ENCODE measurements at places on chromosomes 3 and 15.
A peak's percentile ranks its signal among the peaks of the same experiment; 100 is the strongest.

- peak; percentile 34 for DNase-seq
These were observed 18.6 kb downstream of the SUCLG2 start for GRCh38 chr3:67635806-67636205.

GRCh38 chr15:41333026-41333562, 413 bp downstream of the NUSAP1 start:
- DNase-seq: peak; percentile 44

DNA sequence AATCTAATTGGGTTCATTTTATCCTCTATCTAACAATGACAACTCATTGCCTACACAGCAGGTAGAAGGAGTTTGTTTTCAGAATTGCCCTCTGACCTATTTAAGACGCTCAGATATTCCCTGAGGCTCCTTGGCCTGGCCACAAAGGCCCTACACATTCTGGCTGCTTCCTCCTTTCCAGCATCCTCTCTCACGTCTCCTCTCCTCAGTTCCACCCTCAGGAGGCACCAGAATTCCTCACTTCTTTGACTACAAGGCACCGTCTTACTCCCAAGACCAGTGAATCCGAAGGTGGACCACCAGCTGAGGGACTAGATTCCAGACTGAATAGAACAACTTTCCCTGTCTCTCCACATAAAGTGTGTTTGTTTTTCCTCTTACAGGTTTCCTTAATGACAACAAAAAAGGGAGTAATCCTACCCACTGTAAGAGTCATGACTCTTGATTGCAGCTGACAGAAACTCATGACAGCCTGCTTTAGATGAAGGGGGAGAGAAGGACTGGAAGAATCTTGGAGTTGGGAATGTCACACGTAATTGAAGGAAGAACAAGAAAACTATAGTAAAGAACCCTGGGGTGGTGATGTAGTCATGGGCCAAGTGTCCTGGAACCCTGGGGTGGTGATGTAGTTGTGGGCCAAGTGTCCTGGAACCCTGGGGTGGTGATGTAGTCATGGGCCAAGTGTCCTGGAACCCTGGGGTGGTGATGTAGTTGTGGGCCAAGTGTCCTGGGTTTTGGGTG, 22.0 kb upstream of the MUC20 start:
- no peak for DNase-seq

DNA sequence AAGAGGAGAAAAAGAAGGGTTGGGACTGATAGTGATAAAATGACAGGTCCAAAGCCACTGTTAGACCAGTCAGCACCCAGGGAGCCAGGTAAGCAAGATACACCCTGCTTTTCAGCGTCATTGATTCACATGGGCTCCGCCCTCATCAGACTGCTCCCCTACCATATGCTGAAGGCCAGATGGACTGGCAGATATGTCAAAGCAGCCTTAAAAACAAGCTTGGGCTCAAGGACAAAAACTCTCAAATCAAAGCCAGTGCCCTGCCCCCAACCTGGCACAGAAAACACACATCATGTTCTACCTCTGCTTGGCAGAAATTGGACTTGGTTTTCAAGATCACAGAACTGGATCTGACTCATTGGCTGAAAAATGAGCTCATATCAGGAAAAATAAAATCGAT, 33.4 kb downstream of the SH3BP5 start:
- DNase-seq: no peak

DNA sequence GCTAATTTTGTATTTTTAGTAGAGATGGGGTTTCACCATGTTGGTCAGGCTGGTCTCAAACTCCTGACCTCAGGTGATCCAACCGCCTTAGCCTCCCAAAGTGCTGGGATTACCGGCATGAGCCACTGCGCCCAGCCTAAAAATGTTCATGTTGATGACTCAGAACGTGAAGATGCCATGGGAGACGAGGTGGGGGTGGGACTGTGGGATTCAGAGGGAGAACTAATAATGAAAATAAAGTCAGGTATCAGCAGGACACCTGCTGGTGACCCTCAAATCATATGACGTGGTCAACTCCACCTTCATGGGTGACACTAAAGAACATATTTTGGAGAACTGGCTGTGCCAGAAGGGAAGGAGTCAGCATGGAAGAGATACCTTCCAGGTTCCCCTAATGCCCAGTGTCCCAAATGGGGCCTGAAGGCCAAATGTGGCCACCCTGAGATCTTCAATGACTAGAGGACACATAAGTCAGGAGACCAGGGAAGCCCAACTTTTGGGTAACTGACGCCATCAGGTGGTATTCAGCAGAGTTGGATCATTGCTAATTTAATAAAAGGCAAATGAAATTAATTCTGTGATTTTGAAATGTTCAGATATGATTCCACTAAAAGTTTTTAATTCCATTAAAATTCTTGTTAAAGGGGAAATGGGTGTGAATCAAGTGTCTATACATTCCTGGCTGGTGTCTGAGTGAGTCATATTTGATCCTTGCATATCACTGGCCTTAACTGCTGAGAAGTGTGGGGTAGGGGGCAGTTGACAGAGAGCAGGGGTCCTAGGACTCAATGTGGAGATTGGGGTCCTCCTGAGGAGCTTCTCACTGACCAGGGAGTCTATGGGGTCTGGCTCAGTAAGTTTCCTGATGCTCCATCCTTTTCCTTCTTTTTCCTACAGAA, 88.6 kb upstream of the GSK3B start:
- peak; percentile 59 for DNase-seq
